ENCODE measurements at places on chromosomes 4 and X.

- peak; percentile 55 for DNase-seq
Measured at GRCh38 chr4:160129439-160129838, 1026.6 kb downstream of the RAPGEF2 start.

DNA sequence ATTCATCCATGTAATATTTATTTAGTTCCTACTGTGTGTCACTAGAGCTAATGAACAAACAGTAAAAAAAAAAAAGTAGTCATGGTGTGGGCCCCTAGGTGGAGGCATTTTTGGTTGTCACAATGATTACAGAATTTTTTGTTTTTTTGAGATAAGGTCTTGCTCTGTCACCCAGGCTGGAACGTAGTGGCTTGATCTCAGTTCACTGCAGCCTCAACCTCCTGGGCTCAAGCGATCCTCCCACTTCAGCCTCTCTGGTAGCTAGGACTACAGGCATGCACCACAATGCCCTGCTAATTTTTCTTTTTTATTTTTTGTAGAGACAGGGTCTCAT lies 22.0 kb downstream of the DNAAF6 start:
- no peak for DNase-seq

GRCh38 chr4:64192731-64193412 lies 216.4 kb downstream of the TECRL start:
- no peak for DNase-seq

- DNase-seq = peak; percentile 51
Measured at GRCh38 chr4:8274765-8275547, 5.4 kb downstream of the HTRA3 start.

DNA sequence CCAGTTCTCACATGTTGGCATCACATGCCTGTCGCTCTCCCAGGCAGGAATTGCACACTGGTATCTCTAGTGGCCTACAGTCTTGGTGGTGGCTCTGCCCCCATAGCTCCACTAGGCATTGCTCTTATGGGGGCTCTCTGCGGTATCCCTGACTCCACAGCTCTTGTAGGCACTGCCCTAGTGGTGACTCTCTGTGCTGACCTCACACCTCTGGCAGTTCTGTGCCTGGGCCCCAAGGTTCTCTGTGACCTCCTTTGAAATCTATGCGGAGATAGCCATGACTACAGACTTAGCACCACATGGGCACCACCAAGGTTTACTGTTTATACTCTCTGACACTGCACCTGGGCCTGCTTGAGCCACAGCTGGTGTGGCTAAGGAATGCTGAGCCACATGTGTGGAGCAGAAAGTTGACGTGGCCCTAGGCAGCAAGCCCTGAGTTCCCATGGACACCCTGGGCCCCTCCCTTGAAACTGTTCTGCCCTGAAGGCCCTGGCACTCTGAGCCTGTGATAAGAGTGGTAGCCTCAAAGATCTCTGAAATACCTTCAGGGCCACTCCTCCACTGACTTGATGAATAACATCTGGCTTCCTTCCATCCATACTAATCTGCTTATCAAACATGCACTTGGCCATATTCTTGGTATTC lies 8.0 kb downstream of the SLC9B1 start:
- DNase-seq = no peak

GRCh38 chr4:54660591-54660990 lies 2.8 kb downstream of the KIT start:
- DNase-seq = no peak

GRCh38 chr4:7332216-7333023 lies 102.3 kb downstream of the PSAPL1 start:
- DNase-seq = no peak

- no peak for DNase-seq
Measured at GRCh38 chr4:4424499-4425115, 37.7 kb downstream of the NSG1 start.

DNA sequence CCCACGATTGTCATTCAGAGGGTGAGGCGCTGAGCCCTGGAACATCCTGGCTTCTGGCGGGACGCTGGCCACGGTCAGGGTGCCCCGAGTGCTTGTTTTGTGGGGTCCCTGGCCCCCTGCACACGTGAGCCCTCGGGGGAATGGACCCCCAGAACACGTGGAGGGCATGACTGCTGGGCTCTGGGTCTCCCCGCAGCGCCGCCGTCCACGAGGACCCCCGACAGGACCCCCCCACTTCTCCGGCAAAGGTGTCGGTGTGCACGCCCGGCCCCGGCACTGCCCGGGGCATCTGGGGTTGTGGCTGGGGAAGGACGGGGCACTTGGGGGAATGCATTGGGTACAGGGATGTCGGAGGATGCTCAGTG lies 13.9 kb upstream of the GTPBP6 start:
- DNase-seq = no peak

DNA sequence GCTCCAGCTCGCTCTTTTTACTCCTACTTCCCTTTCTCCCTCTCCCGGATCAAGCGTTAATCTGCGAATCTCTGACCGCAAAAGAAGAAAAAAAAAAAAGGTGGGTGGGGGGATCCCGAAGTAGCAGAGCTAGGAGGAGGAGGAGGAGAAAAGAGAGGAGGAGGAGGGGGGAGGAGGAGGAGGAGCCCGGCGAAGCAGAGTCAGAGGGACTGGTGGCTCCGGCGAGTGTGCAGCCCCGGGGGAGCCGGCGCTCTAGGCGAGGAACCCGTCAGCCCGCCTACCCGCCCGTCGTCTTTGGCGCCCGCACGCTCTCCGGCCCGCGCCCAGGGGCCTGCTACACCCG lies at the start of gene NHSL2:
Gene NHSL2 (plus strand): TSS at position 203 of the 343 bp plus-strand sequence.
- peak; percentile 63 for DNase-seq

DNA sequence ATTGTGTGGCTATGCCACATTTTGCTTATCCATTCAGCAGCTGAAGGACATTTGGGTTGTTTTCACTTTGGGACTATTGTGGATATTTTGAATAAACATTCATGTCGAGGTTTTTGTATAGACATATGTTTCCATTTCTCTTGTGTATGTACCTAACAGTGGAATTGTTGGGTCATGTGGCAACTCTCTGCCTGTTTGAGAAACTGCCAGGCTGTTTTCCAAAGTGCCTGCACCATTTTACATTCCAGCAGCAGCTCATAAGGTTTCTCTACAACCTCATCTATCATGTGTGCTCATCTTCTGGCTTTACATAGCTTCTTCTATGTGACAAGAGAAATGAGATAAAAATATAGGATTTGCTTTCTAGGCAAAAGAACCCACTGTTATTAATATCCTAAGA lies 29.5 kb upstream of the TSPAN5 start:
- no peak for DNase-seq

DNA sequence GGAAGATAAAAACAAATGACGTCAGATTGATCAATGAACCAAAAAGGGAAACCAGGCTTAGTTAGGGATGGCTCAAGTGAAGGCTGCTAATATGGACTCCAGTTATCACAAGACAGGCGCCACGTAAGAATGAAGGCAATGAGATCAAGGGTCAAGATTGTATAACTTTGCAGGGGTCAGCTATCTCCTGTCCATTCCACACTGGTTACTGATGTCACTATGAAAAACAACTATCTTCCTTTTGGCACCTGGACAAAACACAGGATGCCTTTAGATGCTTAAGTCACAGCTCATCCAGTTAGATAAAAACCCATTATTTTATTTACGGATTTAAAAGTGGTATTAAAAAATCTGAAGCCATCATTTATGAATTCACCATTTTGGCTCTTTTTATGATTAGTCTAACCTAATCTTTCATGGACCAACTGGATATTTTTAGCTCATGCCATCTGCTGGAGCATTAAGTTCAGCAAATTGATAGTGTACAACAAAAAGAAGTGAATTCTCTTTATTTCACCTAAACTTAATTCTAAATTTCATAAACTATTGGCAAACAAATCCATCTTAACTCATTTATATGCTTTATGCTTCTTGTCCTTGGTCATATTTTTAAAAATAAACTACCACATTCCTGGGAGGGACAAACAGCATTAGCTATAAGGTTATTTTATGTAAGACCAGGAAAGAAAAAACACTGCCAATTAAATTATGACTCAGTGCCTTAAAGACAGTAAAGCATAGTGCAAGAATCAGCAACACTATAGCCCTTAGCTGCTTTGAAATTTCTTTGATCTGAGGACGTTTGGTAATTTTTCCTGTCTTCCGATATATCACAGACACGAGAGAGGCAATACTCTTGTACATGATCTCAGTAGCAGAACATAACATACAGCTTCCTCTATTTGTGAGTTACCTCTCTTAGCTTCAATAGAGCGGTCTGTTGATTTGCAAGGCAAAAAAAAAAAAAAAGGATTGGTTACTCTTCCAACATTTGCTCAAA lies 27.0 kb downstream of the DHX15 start:
- DNase-seq = no peak

- DNase-seq = no peak
Measured at GRCh38 chr4:102091656-102092055, 253.6 kb downstream of the SLC39A8 start.

DNA sequence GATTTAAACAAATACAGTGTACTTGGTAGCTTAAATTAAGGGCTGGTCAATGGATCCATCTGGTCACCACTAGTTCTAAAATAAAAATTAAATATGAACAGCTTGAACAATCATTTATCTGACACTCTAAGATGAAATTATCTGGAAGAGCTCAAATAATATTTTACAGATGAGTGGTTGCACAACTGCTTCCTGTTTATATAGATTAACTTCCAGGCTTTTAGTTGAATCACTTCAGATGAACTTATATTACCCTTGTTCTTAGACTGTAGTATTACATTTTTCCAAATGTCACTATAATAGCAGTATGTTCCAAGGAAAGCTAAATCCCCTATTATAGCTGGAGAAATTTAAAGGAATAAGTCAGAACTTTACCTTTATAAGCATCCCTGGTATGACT lies 92.4 kb upstream of the SMIM10 start:
- peak; percentile 21 for DNase-seq

Measured in DMS53 (cell line).